Thoracic aorta (tissue), 2 donors: ENCODE measurements at places on chromosomes 2 and 18.
A peak's percentile ranks its signal among the peaks of the same experiment; 100 is the strongest.

DNA sequence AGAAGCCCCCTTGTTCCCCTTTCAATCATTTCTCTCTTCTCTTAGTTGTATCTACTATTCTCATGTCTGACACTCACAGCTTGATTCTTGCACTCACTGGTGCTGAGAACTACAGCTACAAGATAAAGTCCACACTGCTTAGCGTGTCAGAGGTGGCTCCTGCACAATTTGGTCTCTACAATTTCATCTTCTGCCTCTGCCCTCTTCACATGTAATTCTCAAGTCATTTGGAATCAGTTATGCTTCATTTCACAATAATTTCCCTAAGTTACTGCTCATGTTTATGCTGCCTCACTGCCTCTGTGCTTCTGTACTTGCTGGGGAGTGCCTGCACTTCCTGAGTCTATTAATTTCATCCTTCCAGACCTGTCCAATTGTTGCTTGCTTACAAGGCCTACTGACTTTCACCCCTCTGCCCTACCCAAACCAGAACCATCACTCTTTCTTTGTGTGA lies 11.6 kb upstream of the NAB1 start:
- peaks cover 36% of the 10 kb centered on the region for H3K4me1 ChIP-seq
- no peaks in the 10 kb centered on the region for H3K36me3 ChIP-seq
- DNase-seq: no peak
- H3K27me3 ChIP-seq: no peaks in the 10 kb centered on the region
- no peak overlapping the region for H3K4me3 ChIP-seq
- H3K27ac ChIP-seq: peak overlapping the region; percentile 72

DNA sequence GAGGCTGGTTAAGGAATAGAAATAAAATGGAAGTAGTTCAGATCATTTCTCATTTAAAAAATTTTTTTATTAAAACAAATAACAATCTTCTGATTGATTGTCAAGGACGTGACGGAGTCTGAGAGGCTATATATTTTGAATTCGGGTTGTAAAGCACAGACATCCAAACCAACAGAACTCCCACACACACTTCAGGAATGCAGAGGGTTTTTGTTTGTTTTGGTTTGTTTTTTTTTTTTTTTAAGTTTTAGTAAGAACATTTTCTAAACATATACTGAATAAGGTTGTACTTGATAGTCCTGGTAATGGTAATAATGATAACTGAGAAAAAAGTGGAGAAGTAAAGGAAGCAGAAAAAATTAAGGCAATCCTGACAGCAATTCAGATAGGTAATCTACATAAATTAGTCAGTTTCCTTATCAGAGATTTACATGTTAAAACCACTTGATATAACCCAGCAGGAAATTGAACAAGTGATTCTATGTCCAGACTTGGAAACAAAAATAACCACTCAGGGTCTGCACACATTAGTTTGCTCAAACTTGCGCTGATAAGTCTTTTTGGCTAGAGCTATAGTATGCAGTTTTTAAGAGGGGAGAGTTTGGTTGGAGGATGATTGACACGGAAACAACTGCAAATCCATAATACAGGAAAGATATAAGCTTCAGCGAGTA lies 51.5 kb upstream of the CTAGE1 start:
- H3K27ac ChIP-seq: peak overlapping the region; percentile 83
- no peak overlapping the region for H3K4me3 ChIP-seq
- peaks cover 56% of the 10 kb centered on the region for H3K4me1 ChIP-seq
- no peaks in the 10 kb centered on the region for H3K27me3 ChIP-seq
- DNase-seq: no peak

DNA sequence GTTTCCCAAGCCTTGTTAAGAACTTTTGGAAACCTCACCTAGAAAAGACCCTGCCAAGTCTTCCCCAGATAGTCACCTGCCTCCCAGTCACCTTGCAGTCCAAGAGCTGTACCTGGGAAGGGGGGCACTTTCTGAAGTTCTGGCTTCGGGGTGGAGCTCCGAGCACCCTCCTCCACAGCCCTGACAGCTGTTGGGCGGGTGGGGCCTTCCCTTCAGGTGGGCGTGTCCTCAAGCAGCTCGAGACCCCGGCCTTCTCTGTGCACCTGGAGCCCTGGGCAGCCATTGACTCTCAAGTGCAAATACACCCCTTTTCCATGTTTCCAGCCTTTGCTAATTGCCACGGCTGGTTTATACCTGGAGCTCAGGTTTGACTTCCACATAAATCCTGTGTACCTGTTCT lies 37.0 kb upstream of the IGFBP5 start:
- DNase-seq: no peak
- H3K4me3 ChIP-seq: no peak overlapping the region
- no peaks in the 10 kb centered on the region for H3K36me3 ChIP-seq
- no peak overlapping the region for H3K27ac ChIP-seq

- peaks cover 3% of the 10 kb centered on the region for H3K36me3 ChIP-seq
- no peaks in the 10 kb centered on the region for H3K27me3 ChIP-seq
Observed at GRCh38 chr2:20291106-20291564, 59.5 kb downstream of the PUM2 start.

DNA sequence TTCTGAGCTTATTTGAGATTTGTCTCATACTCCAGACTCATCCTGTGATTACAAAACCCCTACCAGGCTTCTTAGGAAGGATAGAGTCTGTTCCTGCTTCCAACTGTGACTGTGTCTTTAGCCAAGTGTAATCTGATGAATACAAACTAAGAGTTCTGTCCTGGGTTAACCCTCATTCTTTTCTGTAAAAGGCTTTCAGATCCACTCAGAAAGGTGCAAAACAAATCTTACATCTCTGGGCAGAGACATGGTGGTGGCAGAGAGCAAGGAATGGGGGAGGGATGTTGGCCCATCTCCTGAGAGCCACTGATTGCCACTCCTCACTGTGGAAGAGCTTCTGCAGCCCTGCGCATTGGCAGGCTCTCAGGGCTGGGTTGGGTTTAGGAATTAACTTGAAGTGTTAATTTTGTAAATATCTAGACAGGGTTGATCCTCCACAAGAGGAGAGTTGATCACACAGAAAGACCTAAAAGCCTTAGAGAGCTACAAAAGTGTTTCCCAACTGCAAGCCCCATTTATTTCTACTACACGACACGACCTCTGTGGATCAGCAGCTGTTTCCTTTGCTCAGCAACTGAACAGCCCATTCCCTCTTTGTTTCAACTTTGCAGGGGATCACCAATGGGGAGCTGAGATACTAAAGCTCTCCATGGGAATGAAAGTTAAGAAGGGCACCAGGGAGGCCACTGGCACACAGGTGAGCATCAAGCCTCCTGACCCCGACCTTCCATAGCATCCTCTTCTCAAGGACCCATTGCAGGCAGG lies 23.7 kb upstream of the SPTBN1 start:
- H3K4me3 ChIP-seq: no peak overlapping the region
- no peaks in the 10 kb centered on the region for H3K36me3 ChIP-seq
- DNase-seq: no peak
- no peak overlapping the region for H3K27ac ChIP-seq
- no peaks in the 10 kb centered on the region for H3K27me3 ChIP-seq

DNA sequence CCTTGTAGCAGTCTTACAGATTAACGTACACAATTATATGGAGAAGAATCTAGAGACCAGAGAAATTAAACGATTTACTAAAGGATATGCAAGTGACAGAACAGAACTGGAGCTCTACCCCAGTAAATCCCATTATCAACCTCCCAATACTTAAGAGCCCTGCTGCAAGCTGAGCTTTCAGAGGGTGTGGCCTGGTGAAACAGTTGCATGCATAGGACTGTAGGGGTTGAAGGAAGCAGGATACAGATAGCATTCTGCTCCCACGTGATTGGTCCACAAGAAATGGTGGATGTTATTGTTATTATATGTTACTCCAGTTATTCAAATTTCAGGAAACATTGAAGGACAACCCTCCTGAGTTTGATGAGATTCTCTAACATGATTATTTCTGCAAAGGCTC lies 210.8 kb upstream of the THUMPD2 start:
- no peak for DNase-seq
- H3K27me3 ChIP-seq: no peaks in the 10 kb centered on the region
- H3K36me3 ChIP-seq: no peaks in the 10 kb centered on the region
